ENCODE measurements at places on chromosomes 13 and 19.
A peak's percentile ranks its signal among the peaks of the same experiment; 100 is the strongest.

DNA sequence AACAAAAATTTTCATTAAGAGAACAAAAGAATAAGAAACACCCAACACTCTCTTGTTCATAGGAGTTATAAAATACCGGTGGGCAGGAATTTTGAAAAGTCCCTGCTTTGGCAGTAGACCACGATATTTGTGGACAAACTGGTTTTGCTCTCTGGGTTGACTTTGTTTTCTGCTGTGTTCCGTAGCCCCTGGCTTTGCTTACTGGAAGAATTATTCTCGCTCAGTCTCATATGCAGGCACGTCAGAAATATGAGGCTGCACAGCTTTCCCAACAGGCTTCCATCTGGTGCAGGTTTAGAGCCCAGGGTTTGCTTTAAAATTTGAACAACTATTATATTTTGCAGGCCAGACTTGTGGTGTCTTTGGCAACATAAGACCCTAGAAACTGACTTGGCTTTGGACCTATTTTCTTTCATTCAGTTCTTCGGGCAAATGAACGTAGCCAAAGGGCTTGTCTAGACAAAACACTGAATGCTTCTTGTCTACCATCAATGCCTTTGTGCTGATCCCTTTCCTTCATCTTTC lies 2012.6 kb downstream of the PCDH9 start:
- no peak for DNase-seq

DNA sequence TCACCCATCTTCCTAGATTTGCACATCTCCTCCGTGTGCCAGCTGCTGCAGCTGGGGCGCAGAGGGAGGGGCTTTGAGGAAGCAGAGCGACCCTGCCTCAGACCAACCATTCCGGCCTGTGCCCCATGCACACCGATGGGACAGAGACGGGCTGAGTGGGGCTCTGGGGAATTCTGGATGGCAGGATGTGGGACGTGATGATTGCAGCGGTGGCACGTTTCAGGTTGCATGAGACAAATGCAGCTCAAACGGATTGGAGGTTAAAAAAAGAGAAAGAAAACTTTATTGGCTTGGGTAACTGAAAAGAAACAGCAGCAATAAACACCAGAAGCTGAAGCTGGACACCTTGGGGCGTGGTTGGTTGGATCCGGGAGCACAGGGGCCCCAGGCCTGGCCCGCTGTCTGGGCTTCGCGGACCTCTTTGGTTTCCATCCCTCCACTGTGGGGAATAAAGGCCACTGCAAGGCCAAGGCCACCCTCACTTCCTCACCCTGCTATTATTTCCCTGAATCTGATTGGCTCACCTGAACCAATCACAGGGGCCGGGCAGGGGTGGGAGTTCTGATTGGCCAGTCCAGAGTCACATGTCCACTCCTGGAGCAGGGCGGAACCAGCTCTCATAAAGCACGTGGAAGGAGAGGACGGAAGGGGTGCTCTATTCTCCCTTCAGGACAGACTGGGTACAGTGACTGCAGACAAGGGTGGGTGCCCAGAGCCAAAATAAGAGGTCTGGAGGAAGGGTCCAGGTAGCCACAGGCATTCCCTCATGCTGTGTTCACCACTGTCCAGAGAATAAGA lies 6.1 kb upstream of the ZNF787 start:
- peak; percentile 63 for DNase-seq

DNA sequence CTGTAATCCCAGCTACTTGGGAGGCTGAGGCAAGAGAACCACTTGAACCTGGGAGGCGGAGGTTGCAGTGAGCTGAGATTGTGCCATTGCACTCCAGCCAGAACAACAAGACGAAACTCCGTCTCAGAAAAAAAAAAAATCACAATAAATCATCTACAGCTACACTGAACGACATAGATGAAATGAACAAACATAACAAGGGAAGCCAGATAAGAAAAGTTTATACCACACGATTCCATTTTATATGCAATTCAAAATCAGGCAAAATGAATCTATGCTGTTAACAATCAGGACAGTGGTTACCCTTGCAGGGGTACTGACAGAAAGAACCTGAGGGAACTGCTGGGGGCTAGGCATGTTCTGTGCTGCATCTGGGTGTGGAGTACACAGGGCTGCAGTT lies 5.7 kb downstream of the XRCC1 start:
- no peak for DNase-seq

- DNase-seq, result no peak
Measured at GRCh38 chr19:41637484-41637883, 10.6 kb upstream of the CEACAM4 start.

DNA sequence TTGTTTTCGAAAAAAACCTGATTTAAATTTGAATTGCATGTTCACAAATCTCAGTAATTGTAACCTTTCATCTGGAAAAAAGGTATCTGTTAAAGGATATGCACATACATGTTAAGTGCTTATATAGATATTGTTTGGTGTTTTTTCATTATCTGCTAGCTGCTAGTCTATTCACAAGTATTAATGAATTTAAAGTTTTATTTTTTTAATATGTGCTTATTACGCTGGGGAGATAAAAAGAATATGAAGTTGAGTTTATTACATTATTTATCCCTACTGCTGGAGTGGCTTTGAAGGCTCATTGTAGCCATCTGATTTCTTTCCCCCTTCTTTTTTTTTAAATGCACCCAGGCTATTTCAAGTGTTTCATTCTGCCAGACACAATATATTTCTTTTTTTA lies 3.9 kb upstream of the MAB21L1 start:
- DNase-seq, result no peak

- peak; percentile 64 for DNase-seq
Measured at GRCh38 chr19:5624018-5624663, 1.3 kb downstream of the SAFB start.

DNA sequence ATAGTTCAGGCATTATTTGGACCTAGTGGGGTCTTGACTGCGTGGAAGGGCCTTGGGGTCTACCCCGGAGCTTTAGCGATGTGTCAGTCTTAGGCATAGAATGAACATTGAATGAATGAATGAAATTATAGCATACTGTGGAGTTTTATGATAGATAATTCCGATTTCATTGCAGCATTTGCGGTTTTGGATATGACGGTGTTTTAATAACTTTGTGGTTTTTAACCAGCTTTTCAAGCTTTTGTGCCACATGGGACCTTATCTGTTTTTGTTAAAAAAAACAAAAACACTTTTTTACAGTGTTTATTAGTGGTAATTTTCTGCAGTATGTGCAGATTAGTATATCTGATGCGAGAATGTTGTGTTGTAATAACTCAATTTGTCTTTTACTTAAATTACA lies 696 bp downstream of the NUP58 start:
- DNase-seq, result no peak

GRCh38 chr19:412356-413355 lies 3.7 kb upstream of the C2CD4C start:
- DNase-seq, result no peak

DNA sequence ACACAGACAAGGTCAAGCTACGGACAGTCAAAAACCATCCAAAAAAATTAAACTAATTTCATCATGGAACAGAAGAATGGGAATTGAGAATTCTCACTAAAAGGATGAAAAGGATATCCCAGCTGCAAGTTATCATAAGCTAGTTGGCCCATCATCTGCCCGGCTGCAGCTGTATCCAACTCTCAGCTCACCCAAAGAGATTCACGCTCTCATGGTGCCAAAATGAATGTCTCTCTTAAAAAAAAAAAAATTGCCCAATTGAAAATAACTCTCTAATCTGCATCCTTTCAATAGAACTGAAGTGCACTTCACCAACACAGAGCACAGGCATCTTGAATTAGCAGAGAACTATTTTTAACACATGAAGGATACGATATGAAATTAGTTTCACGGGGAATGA lies 20.0 kb downstream of the ENOX1 start:
- DNase-seq, result no peak

DNA sequence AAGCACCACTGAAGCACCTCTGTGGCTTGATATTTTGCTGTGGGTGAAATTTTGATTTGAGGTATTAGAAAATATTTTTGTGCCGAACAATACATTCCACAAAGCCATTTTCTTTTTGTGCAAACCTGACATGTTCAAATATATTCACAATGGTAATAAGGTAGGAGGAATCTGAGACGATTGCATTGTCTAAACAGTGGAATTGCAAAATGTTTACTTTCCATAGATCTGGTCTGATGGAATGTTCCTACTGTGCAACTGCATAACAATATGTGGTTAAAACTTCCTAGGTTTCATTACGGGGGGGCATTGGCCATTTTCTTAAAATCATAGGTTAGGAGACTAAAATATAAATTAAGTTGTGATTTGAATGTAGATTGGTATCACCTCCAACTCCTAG lies 42.7 kb upstream of the AKAP11 start:
- no peak for DNase-seq

- DNase-seq, result no peak
Measured at GRCh38 chr19:32191921-32192320, 153.5 kb upstream of the ZNF507 start.

DNA sequence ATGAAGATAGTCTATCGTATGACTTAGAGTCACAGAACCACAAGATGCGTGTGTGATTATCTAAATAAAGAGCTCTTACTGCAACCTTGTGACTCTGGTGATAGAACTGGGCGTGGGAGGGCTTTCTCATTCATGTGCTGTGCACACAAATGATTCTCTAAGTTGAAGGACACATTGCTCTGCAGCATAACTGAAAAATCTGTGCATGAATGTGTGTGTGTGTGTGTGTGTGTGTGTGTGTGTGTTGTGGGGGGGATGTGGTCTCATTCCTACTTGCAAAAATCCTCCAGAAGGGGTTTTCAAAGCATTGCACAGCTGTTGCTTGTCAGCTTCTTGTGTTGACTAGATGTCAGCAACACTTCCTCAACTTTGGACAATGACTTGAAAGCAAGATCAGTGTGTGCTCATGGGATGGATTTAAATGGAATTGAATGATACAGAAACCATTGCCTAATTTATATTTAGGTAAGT lies 22.4 kb downstream of the LRCH1 start:
- DNase-seq, result no peak

- DNase-seq, result peak; percentile 90
Measured at GRCh38 chr19:2016041-2016807, 710 bp upstream of the BTBD2 start.
